ENCODE measurements at places on chromosomes 11 and 22.

GRCh38 chr11:100830978-100831732 lies 144.1 kb downstream of the ARHGAP42 start:
- DNase-seq = no peak

GRCh38 chr11:118885831-118886565 lies 2.3 kb downstream of the CXCR5 start:
- peak; percentile 53 for DNase-seq

DNA sequence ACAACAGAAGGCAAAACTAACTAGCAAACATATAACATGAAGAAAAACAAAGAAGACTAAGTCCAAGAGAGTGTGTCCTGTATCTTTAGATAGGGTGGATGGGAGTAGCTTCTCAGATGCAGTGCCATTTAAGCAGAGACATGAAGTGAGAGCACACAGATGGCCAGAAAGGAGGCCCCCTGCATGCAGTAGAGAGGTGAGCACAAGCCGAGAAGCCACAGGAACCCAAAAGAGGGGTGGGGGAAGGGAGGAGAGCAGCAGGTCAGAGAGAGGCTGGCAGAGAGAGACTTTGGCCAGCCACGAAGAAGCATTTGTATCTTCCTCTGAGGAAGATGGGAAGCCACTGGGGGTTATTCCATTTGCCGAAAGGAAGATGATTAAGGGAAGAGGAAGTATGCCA lies 86.7 kb downstream of the NTM start:
- DNase-seq = no peak

DNA sequence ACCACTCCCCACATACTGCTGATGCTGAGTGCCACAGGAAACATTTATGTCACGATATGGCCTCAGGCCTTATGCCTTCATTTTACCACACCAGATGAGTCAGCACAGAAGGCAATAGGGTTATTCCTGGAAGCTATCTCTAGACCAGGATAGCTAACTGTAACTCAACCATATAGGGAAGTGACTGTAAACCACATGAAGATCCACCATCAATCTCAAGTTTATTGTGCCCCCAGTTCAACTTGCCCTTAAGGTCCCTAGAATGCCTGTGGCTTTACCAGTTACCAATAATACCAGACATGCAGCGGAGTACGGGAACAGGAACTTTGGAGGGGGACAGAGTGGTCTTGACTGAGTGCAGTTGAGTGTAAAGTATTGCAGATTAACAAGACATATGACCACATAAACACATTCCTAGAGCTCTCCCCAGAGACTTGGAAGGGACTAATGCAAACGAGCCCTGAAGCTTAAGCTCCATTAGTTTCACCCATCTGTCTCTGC lies 180.9 kb downstream of the KIF18A start:
- DNase-seq = peak; percentile 100

- no peak for DNase-seq
Observed at GRCh38 chr11:64801158-64801464, 1.9 kb downstream of the MAP4K2 start.

DNA sequence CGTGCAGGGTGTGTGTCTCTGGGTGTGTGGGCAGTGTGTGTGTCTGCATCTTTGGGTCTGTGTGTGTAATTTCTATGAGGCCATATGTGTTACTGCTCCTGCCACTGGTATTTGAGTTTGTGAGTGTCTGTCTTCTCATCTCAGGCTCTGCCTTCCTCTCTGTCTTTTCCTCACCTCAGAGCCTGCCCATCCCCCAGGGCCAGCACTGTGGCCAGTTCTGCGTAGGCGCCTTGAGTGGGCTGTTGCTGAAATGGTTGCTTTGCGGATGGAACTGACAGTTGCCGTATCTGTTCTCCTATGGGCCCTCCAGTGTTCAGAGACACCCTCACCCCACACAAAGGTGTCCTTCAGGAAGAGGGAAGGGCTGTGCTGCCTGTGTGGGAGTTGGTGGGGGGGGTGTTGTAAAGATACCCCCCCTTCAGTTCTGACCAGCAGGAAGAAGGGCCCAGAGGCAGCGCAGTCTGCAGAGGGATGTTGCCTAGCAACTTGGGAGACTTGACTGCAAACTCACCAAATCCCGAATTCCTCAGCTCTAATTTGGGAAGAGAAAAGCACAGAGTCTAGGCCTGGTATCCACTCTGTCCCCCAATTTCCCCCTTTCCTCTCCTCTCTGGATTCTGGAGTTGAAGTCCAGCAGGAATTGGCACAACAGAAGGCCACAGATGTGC lies 2.0 kb upstream of the NRGN start:
- peak; percentile 5 for DNase-seq

All from MV-4-11 (cell line).